Hepatocyte (in vitro differentiated cells): ENCODE measurements at places on chromosomes 5 and 9.

GRCh38 chr9:97293818-97294217 is 13.6 kb upstream of the CCDC180 start:
- no peak for DNase-seq

DNA sequence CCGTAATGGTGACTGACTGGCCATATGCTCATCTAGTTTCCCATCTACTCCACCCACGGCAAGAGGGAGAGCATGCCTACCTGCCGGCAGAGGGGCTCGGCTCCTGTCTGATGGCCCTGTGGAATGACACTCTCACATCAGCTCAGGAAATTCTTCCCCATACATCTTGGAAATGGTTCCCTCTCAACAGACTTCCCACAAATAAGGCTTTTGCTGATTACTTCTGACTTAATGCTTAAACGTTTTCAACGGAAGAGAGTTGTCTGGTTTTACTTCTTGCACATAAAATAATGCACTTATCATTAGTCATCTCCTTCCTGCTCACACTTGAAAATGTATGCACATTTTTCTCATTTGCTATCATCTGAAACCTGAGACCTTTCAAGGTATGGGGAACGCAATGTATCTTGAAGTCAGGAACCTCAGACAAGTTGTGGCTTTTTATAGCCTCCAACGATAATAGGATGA is 129.5 kb downstream of the TTLL11 start:
- no peak for DNase-seq

- no peak for DNase-seq
These were observed 529 bp upstream of the TPM2 start for GRCh38 chr9:35690294-35690613.

- peak; percentile 30 for DNase-seq
These were observed 17.7 kb downstream of the SRP19 start for GRCh38 chr5:112878760-112879159.

DNA sequence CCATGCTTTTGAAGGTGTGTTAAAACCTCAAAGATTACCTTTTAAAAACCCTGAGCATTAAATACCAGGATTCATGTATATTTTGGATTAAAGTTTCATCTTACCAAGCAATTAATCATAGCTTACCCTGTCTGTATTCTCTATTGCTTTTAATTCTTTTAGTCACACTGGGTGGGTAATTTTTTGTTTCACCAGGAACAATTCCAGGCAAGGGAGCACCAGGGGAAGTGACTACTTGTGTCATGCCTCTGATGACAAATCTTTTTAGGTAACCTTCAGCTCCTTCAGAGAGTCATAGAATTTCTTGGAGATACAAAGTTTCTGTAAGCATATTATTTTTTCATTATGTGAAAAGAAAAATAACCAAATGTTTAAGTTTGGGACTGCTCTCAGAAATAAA is 33.4 kb upstream of the ANXA1 start:
- no peak for DNase-seq

GRCh38 chr5:68533571-68534084 is 318.1 kb downstream of the PIK3R1 start:
- DNase-seq: no peak

- DNase-seq: no peak
These were observed 310.8 kb downstream of the PDE4D start for GRCh38 chr5:59582746-59583145.

DNA sequence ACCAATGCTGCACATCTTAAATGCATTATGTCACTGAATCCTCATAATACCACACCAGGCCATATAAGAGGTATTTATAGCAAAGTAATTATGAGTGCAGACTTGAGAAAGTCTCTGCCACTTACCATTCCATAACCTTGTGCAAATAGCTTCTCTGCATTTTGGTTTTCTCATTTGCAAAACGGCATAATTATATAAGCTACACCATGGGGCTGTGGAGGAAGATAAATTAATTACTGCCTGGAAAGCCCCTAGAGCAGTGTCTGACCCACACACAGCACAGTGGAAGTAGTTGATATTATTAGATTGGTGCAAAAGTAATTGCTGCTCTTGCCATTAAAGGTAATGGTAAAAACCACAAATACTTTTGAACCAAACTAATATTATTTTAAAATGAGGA is 9.5 kb upstream of the IL9 start:
- no peak for DNase-seq

DNA sequence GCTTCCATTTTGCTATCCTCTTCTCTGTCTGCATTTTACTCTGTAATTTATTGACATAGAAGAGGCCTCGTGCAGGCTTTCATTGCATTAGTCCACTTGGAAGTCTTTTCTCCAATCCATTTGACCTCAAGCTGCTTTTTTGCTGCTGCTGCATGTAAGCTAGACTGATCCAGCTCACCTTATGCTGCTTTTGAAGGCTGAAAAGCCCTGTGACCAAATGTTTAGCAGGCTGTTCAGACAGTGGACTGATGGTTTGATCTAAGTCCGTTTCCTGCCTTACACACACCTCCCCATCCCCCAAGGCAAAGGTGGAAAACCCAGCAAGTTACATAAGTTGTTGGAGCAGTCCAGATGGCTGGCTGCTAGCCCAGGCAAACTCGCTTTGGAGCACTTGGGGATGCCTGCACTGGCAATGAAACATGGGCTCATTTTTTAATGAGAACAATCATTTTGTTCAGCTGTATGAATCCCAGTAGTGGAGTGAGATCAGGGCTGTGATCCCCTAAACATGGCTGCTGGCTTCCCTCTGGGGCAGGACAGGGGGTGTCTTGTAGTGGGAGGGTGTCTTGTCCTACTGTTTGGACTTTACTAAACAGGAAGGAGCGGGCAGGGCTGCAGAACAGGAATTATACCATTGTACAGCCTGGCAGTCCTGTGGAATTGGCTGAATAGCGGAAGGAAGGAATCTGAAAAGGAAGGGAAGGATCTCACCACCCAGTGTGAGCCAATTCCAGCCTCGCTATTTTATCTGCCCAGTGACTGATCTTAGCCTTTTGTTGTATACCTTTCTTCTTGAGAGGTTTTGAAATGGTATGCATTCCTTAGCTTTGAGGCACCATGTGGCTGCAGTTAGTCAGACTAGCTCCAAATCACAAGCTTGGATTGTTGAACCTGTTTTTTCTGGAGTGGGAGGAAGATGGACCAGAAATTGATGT is 212.0 kb downstream of the ARHGAP26 start:
- peak; percentile 63 for DNase-seq

DNA sequence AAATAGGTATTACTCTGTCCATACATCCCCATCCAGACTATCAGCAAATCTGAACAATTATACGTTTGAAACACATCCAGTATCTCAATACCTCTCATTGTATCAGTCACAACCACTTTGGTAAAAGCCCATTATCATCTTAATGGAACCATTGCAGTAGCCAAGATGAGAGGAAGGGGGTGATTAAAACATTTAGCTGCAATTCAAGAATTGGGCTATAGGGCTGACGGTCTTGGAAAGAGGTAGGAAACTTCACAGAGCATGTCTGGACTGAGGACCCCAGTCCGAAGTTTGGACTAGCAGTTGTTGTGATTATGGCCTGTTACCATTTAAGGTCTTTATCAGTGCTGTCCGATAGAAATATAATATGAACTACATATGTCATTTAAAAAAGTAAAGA is 8.6 kb downstream of the SLC12A2 start:
- no peak for DNase-seq

DNA sequence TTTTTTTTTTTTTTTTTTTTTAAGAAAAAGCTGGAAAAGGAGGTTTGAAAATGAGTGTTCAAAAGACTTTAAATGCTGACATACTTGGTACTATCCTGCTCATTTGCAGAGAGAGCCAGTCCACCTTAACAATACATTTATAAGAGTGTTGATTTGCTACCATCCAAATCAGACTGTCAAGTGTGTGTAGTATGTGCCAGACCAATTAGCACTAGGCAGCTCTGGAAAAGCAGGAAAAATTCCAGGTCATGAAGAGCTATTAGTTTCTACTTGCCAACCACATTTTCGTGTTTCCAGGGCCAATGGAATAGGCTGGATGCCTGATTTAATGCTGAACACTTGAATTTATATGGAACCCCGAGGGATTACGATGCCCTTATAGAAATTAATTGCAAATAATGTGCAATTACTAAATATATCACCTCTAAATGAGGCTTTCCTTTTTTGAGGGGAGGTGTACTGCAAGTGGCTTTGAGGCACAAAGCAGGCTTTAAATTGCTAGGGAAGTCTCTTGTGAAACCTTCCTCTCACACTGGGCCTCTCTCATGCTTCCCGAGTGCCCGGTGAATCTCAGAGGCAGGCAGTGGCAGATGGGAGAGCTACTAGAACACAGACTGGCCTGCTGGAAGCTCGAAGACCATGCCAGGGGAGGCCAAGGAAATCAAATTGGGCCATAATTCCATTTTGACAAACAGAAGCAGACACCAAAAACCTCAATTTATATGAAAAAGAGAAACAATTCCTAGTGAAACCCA is 178.7 kb downstream of the PPP2R2B start:
- DNase-seq: no peak

DNA sequence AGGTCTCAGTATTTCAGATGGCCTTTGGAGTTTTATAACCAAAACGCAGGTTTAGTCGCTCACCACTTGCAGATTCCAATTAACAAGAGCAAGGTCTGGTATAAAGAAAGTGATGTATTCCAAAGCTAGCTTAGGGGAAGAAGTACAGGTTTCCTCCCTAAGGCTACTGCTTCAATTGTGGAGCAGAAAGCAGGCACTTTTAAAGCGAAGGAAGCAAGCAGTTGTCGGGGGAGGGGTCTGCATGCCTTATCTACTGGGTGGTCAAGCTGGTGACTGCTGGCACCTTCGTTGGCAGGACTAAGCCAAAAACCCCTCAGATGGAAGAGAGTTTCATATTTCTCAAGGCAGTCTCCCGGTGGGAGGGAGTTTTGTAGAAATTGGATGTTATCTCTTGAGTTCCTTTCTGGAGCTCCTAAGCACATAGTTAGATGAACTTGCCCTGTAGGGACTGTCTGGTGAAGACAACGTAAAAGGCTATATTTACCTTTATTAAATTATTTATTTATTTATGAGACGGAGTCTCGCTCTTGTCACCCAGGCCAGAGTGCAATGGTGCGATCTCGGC is 1.6 kb upstream of the TMEM245 start:
- no peak for DNase-seq

GRCh38 chr5:96961053-96961452 is 25.2 kb downstream of the LNPEP start:
- DNase-seq: no peak

DNA sequence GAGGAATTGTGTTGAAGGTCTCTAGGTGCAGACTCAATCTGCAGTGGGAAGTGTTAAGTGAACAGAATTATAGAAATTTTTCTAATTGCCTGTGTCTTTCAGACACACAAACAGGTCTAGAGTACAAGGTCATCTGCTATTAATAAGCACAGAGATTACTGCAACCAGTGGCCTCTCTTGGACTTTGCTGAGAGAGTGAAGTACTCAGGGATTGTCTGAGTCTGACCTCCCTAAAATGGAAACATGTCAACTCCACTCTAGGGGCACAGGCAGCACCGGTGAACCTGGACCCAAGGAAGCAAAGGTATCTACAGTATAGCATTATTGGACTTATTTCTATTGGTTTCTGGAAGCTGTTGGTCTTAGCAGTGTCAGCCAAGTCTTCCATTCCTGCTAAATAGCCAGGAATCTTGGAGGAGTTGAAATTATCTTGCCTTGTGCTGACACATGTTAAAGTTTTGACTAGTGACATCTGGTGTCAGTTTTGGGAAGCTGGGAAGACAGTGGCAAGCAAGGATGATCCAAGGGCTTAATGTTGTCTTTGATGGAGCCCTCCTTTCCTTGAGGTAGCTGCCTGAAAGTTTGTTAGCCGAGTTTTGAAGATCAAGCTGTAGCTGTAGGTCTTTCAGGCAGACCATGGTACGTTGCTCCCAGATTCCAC is 61.1 kb upstream of the NMUR2 start:
- DNase-seq: no peak

DNA sequence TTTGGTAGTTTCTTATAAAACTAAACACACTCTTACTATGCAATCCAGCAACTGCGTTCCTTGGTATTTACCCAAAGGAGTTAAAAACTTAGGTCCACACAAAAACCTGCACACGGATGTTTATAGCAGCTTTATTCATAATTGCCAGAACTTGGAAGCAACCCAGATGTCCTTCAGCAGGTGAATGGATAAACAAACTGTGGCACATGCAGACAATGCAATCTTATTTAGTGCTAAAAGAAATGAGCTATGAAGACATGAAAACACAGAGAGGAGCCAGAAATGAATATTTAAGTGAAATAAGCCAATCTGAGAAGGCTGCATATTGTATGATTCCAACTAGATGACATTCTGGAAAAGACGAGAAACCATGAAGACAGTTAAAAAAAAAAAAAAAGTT is 10.7 kb downstream of the WNK2 start:
- no peak for DNase-seq

GRCh38 chr5:36181774-36182173 is 29.9 kb downstream of the SKP2 start:
- no peak for DNase-seq

- DNase-seq: peak; percentile 47
These were observed 58.1 kb downstream of the ZNF474 start for GRCh38 chr5:122187426-122187825.

DNA sequence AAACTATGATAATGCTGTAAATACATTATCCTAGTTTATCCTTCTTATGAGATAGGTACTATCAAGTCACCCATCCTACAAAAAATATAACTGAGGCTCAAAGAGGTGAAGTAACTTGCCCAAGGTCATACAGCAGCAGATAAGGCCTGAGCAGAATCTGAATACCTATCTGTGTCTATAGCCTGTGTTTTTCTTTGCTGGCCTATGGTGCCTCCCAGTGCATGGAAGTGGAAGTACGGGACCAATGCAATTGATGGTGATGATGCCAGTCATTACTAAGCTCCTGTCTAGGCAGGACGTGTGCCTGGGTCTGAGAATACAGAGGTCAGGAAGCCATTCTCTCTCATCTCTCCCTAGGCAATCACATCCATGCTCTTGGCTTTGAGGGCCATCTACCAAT is 67.8 kb downstream of the FAT2 start:
- DNase-seq: peak; percentile 47

DNA sequence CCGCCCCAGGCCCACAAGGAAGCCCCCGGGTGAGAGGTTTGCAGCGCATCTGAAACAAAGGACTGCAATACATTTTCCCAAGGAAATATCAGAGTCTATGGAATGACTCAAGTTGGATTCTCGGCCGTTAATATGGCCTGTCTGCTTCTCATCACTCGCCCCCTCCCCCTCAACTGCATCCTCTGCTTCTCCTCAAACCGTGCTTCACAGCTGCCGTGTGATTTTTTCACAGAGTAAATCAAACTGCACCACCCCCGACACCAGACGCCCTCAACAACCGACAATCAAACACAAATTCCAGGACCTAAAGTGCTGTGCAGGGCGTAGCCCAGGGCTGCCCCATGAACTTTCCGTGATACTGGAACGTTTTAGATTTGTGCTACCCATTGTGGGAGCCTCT is 176.9 kb downstream of the ROR2 start:
- no peak for DNase-seq

GRCh38 chr9:126671381-126671831 is 57.7 kb downstream of the LMX1B start:
- DNase-seq: no peak
